Stimulated activated CD4-positive, alpha-beta T cell treated with anti-CD3 and anti-CD28 coated beads, Interleukin-1b, Interleukin-23, amount 100 ng/mL, for 4 hours (primary cell): ENCODE measurements at places on chromosomes 3 and 15.

GRCh38 chr15:77967798-77968197 lies 109.7 kb downstream of the TBC1D2B start:
- DNase-seq, result no peak

DNA sequence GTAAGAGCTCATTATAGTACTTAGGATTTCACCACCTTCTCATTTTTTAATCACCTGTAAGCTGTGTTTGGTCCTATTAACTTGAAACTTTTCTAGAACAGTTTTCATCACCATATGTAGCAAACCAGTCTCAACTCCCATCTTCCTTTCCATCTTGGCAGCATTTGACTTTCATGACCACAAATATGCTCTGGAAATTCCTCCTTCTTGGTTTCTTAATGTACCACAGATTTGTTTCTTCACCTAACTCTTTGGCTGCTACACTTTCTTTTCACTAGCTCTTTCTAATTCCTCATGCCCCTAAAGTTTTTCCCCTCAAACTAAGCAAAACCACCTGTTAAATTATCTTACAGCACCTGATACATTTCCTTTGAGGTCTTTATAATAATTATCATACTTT lies 13.2 kb upstream of the NMB start:
- no peak for DNase-seq

- DNase-seq, result peak; percentile 32
Measured at GRCh38 chr3:56593455-56594158, 36.6 kb downstream of the CCDC66 start.

GRCh38 chr3:61649381-61650170 lies 88.2 kb downstream of the PTPRG start:
- DNase-seq, result no peak

GRCh38 chr3:111323019-111323418 lies 219.0 kb upstream of the CD96 start:
- DNase-seq, result no peak

GRCh38 chr3:45603226-45603625 lies 8.7 kb downstream of the LIMD1 start:
- no peak for DNase-seq

GRCh38 chr15:70627734-70628548 lies 135.4 kb downstream of the UACA start:
- no peak for DNase-seq

GRCh38 chr3:146861262-146861661 lies 256.1 kb upstream of the PLSCR5 start:
- no peak for DNase-seq
